ENCODE measurements at places on chromosomes 5 and 9. TPM values are rescaled to one million over a fixed set of nuclear protein-coding genes. Genes with fewer than 3 reads are reported as not detected.

The ECPAS gene
- total RNA-seq: 92.6 TPM

The TMEM252 gene
- not detected for total RNA-seq

DNA sequence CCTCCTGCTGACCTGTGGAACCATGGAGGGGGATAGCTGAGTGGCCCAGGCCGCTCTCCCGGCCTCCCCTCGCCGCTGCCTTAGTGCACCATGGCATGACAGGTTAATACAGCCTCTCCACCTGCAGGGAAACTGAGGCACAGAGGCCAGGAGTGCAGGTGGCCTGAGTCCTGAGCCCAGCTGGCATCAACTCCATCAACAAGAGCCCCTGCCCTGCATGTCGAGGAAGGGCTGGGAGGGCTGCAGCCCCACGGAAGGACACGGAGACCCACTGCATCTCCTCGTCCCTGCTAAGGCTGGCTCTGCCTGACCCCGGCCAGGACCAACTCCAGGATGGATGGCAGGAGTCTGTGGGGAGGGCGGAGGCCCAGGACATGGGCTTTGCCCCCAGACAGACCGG lies 27.2 kb downstream of the CCDC187 start:
- DNase-seq: no peak

The IFNB1 gene
- not detected for total RNA-seq

- DNase-seq: no peak
Measured at GRCh38 chr9:136255166-136255538, 9.5 kb upstream of the QSOX2 start.

DNA sequence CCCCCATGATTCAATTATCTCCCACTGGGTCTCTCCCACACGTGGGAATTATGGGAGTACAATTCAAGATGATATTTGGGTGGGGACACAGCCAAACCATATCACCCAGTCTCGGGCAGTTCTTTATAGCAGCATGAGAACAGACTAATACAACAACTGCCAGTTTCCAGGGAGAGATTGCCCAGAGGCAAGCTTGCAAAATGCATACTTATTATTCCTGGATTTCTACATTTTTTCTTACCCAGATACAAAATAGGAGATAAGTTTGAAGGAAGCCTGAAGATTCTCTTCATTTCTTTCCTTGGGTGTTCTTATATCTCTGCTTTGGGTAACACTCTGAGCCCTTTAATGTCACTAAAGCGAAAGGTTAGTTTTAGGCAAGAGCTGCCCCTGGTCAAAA lies 691.2 kb downstream of the TAF11L14 start:
- no peak for DNase-seq

Measured in H7 (cell line).